ENCODE measurements at places on chromosomes 2 and 18.

GRCh38 chr2:59658906-59659635 lies 894.4 kb downstream of the BCL11A start:
- DNase-seq = no peak

DNA sequence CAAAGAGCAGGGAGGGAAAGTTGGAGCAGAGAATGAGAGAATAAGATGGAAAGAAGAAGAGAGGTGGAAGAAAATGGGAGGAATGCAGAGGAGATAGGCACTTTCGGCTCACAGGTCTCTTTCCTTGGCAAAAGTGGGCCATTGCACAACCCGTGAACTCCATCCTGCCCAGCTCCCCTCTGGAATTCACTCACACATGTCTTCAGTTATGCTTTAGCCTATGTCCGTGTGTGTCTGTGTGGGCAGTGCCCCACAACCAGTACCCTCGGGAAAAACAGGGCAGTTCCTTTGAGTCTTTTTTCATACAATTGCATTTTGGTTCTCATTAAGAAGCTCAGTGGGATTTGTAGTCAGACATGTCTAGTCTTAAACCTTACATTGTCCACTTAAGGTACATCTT lies 34.5 kb downstream of the DTNA start:
- DNase-seq = no peak

DNA sequence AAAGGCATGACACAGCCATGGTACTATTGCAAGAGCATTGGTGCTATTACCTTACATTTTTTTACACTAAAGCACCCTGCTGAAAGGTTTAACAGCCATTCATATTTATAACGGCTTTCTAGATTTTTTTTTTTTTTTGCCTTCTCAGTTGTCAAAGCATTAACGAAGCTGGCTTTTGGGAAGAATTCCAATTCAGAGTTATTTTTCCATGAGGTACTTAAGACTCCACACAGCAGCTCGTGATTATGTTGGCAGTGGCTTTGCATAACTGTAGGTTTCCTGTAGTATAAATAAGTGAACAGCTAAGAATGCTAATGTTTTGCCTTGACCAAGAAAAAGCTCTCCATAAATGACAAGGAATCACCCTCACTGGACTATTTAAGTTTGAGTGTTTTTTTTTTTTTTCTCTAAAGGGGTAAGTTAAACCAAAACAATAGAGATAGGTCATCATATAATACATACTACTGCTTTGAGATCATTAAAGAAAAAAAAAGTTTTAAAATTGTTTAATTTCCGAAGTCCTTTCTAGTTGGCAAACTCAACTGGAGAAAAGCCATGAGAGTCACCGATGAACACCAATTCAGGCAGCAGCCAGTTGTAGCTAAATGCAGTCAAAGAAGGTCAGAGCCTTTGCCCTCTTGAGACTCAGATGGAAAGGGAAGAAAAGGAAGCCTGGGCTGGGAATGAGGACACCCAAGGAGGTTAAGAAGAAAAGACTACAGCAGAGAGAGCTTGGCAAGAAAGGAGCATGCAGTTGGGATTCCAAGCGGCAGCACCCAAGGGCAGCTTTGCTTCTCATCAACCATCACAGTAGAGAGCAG lies 187.4 kb upstream of the NCKAP5 start:
- no peak for DNase-seq

- DNase-seq = no peak
These were observed 43.9 kb upstream of the RAPH1 start for GRCh38 chr2:203578759-203579643.

DNA sequence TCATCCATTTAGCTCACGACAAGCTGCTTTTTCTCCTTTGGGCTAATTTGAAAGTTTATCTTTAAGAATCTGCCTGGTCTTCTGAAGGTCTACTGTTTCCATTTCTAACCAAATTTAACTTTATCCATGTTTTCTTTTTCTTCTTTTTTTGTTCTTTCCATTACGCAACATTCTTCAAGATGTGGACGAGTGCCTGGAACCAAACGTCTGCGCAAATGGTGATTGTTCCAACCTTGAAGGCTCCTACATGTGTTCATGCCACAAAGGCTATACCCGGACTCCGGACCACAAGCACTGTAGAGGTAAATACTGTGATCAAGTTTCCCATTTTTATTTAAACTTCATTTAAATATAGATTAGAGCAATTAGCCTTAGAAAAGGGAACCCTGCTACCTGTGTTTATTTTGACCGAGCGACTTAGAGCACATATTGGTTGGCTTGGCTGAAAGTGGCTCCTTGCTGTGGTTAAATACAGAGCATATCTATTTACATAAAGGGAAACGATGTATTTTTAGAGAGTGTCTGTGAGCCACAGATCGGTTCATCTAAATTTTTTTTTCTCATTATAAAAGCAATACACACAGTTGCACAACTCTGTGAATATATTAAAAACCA lies 183.4 kb upstream of the RASGRP3 start:
- DNase-seq = no peak

Measured in AML-193 (cell line).